ENCODE measurements at places on chromosomes 5 and 9.
A peak's percentile ranks its signal among the peaks of the same experiment; 100 is the strongest.

GRCh38 chr5:118883362-118883761 is 105.0 kb downstream of the DTWD2 start:
- DNase-seq = no peak

GRCh38 chr5:139637438-139638089 is 10.6 kb upstream of the CXXC5 start:
- DNase-seq = peak; percentile 97

DNA sequence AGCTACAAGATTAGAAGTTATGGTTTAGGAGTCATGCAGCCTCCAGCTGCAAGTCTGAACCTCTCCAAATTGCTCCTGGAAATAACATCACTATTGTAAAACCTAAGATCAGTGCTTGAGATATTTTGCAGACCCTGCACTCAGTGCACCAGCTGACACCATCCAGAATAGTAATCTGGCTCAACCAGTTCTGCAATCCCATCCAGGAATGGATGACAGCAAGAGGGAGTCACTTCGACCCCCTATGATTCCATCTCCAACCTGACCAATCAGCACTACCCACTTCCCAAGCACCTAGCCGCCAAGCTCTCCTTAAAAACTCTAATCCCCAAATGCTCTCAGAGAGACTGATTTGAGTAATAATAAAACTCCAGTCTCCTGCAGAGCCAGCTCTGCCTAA is 37.9 kb upstream of the NR4A3 start:
- DNase-seq = no peak

DNA sequence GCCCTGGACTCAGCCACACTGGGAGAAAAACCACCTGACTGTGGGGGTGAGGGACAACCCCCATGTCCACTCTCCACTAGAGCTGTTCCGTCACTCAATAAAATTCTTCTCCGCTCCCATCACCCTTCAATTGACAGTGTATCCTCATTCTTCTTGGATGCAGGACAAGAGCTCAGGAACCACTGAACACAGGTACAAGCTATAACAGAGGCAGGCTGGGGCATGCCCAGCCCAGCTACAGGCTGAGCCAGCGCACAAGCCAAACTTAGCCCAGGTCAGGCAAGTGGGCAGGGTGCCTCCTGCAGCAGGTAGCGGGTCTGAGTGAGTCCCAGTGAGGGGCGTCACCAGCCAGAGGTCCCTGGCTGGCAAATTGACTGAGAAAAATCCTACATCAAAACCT is 183.4 kb downstream of the HINT1 start:
- DNase-seq = no peak

DNA sequence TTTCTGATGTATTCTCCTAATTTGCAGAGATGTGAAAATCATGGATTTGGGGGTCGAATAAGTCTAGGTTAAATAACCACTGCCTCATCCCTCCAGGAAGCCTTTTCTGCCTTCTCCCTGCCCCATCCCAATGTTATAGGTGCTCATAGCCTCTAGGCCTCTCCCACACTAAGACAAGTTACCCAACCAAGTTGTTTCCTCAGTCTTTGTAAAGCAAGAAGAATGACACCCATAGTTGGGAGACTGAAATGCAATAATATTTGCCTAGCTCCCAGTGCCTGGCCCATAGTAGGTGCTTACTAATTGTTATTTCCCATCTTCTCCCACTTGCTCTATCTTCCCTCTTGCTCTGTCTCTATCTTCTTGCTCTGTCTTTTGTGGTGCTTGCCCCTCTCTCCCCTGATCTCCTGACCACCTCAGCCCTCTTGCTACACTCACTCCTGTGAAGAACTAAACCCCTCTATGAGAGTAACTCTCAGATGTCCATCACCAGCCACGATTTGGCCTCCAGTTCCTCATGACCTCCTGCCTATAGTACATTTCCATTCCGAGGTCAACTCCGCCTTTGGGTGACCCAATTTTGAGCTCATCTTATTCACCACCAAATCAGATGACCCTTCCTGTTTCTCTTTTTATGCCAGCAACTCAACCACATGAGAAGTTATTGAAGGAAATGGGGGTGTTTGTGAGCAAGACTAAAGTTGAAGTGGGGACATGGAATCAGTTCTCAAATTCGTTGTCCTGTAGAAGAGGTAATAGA is 7.0 kb downstream of the AFAP1L1 start:
- DNase-seq = peak; percentile 82

Data from lower leg skin (tissue), 4 donors.